NCI-H2081 treated with DMSO at 0.1 percent for 48 hours (cell line): ENCODE measurements at places on chromosomes 16 and 17.

DNA sequence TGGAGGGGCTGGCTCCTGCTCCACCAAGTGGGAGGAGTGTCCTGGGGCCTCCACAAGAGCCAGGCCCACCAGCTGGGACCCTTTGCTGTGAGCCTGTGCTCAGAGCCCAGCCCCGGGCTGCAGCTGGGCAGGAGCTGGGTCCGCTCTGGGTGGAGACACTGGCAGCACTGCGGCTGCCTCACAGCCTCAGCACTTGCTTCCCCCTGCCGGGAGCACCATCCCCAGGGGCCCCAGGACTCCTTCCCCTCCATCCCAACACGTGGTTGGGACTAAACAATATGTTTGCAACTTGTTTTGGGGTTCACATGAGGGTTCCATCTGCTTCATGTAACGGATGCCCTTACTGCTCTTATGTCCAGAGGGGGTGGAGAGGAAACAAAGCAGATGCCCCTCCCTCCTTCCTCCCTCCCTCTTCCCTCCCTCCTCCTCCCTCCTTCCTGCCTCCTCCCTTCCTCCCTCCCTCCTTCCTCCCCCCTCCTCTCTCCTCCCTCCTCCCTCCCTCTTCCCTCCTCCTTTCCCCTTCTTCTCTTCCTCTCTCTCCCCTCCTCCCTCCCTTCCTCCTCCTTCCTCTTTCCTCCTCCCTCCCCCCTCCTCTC, 16.3 kb upstream of the CBFA2T3 start:
- no peak for DNase-seq

DNA sequence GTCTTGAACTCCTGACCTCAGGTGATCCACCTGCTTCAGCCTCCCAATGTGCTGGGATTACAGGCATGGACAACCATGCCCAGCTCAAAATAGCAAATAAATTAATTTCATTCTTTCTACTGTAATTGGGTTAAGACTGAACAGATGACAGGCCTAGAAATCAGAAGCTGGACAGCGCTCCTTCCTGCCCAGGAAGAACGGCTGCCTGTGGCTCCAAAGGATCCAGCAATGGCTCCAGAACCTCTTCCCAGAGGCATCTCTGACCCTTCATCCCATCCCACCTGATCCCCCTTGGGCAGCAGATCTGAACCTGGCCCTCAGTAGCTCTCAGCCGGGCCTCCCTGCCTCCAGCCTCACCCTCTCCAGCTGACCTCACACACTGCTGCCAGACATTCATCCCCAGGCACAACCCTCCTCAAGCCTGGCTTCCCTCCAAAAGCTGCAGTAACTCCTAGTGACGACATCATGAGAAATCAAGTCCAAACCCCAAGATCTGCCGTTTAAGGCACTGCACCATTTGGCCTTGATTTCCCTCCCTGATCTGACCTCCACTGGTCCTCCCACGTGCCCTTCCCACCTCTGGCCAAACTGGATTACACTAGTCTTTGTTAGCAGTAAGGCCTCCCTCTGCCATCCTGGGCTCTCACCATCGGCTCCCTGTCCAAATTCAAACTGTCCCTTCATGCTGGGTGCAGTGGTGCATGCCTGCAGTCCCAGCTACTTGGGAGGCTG, 3.1 kb upstream of the MIF4GD start:
- no peak for DNase-seq

GRCh38 chr17:37065486-37066321, 117.0 kb downstream of the AATF start:
- DNase-seq = no peak

DNA sequence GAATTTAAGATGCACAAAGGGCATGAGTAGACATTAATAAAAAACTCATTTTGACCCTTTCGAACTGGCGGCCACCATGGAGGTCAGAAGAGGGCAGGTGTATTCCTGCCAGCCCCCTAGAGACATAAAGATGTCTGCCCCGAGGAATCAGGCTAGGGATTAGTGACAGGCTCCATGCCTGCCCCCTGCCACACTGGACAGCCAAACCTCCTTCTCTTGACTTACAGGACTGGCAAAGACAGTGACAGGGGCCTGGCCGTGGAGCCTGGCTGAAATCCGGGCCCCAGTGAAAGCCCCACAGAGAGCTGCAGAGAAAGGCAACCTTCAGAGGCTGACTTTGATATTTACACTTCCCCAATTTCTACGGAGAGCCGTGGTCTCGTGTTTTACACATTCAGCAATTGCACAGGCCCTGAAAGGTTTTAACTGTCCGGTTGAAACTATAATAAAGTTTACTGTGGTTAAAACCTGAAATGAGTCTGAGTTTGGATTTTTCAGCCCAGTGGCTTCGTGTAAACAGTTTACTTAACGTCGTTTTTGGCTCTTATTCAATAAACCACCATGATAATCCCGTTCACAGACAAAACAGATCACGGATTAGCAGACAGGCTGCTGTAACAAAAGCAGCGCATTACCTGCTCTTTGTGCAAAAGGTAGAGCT, 243.9 kb upstream of the MYOCD start:
- no peak for DNase-seq

- DNase-seq = no peak
Measured at GRCh38 chr16:351804-352520, 561 bp downstream of the AXIN1 start.

- DNase-seq = no peak
Measured at GRCh38 chr16:66459878-66460277, 32.8 kb downstream of the BEAN1 start.

GRCh38 chr16:12350945-12351344, 374.4 kb downstream of the SNX29 start:
- DNase-seq = no peak

GRCh38 chr16:27330542-27330941, 16.8 kb downstream of the IL4R start:
- DNase-seq = no peak
